ENCODE measurements at places on chromosomes 2 and 18.
A peak's percentile ranks its signal among the peaks of the same experiment; 100 is the strongest.

- DNase-seq = peak; percentile 34
These were observed 43.6 kb downstream of the ODC1 start for GRCh38 chr2:10404324-10405143.

GRCh38 chr2:201130524-201131186 is 14.7 kb downstream of the CFLAR start:
- peak; percentile 49 for DNase-seq

GRCh38 chr2:71629273-71629672 is 175.9 kb downstream of the DYSF start:
- DNase-seq = no peak

DNA sequence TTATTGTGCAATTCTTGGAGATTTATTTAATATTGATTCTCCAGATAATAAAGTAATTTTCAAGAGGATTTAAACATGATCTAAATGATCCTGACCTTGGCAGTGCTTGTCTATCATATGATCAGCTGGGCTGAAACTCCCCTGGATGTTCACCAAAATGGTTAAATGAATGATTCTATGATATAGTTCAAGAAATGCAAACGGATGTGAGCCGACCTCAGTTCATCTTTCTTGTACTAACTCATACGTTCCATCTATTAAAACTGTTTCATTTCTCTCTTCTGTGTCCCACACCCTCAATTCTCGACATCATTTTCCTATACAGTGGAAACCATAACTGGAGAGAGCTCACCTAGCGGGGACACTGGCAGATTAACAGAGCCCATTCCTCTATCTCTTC is 281.7 kb upstream of the CCDC68 start:
- no peak for DNase-seq

DNA sequence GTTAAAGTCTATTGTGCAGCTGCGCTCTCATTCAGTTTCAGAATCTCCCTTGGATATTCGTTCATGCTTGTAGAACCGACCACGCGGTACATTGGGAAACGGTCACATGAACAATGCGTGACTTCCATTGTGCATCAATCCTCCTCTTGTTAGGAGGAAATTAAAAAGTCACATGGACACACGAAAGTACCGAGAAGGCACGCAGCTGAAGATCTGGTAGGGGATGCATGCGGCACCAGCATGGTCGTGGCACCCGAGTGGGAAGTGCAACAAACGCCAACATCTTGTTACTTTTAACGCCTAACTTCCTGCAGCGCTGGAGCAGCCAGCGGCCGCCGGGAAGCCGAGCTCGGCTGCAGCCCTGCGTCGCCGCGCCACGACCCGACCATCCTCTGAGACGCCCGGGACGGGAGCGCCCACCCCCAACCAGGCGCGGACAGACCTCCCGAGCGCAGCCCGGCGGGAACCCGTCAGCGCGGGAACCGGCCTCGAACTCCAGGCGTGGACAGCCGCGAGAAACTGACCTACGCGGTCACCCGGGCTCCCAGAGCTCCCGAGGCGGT is 412 bp downstream of the OSBPL1A start:
- peak; percentile 49 for DNase-seq

- DNase-seq = no peak
These were observed 549.9 kb downstream of the XIRP2 start for GRCh38 chr2:167438206-167438605.

- peak; percentile 39 for DNase-seq
These were observed 224.5 kb downstream of the SLC4A3 start for GRCh38 chr2:219851801-219852481.

DNA sequence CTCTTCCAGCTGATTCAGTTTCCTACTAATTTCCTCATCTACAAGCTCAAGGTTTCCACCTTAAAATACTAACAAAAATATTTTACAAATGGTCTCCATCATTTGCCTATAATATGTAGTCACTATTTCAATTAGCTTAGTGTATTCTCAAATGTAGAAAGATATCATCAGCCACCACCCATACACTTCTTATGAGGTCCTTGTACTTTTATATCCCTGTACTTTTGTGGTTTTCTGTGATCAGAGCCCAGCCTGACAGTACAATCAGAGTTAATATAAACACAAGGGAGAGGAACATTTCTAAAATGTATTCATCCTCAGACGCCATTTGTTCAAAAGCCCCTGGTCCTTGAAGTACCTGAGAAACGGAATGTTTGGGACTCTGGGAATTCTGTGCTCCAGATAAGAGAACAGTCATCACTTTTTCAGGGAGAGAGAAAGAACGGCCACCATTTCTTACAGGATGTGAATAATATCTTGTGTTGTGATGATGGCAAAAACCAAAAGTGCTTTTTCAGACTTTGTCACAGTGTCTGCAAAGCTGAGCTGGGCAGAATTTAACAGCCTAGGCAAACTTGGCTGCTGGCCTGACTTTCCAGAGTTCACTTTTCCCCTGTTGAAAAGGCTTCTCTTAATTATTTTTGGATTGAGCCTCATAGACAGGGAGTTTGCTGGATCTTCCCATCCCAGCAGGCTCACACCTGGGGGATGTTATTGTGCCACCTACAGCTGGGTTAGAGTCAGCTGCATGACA is 361.7 kb upstream of the ACVR2A start:
- no peak for DNase-seq

- DNase-seq = peak; percentile 91
These were observed at the start of gene FIGN for GRCh38 chr2:163735685-163736432. Gene FIGN, minus strand, starts transcription at chr2:163736008. Its CDS starts 1,081 bp downstream, at chr2:163734927.

GRCh38 chr2:83584672-83585071 is 874.4 kb downstream of the SUCLG1 start:
- DNase-seq = peak; percentile 43

DNA sequence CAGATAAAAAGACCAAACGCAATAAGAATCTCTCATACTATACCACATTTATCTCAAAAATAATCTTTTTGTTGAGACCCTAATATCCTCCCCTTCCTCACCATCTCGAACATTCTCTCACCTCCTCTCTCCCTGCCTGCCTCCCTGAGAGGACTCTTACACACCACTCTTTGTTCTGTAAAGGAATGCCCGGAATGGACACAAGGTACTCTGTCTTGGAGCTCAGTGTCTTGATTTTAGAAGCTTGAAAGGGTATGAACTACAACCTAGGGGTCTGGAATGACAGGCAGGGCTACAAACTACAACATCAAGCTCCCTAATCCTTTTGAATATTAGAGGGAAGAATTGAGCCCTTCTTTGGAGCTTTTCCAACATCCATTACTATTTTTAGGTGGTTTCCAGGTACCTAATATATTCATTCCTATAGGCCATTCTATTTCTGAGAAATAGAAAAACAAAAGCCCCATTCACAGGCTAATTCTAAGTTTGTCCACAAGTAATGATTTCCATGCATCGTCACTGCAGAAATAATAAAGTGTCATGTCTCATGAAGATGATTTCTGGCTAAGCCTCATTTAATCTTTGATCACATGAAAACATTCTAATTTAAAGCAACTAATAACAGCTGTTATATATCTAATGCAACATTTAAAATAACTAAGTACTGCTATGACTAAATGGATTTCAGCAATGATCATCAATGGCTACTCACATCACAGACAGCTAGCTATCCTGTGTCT is 60.6 kb downstream of the LRP2 start:
- no peak for DNase-seq

DNA sequence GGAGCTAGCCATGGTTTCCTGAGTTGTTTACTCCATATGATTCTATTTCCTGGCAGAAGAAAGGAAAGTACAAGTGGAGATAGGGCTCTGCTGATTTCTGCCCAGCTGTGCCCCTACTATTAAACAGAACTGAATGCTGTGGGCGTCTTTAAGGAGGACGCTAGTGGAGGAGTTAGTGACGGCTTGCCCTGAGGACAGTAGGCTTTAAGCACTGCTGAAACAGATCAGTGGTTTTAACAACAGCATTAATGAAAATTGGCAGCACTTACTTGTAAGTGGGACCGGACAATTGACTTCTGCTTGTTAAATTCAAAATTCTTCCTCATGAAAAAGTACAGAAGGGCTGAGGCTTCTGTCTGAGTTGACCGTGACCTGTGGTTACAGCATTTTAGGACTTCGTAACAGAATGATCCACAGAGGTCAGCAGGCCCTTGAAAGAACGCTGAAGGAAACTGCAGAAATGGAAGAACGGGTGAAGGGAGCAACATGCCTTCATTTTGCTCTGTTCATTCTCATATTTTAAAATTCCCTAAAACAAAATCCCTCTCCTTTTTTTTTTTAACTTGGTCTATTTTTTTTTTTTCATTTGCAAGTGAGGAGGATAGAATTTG is 80.6 kb upstream of the CCDC195 start:
- no peak for DNase-seq

DNA sequence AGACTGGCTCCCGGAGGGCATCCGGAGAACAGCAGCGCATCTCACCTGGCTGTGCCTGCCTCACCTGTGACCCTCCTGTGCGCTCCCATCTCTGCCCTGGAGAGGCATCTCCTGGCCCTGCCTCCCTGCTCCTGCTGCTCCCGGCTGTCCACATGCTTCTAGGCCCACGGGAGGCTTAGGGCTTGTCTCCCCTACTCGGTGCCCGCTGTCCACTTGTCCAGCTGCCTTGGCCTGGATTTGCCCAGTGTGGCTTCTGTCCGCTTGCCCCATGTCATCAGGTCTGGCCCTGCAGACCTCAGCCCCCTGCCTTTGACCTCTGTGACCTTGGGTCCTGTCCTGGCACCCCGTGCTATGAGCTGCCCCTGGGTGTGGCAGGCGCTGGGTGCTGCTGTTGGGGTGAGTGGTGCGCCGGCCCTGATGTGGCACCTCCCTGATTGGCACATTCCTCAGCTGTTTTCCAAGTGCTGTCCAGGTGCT is 4.5 kb downstream of the BOK start:
- no peak for DNase-seq

DNA sequence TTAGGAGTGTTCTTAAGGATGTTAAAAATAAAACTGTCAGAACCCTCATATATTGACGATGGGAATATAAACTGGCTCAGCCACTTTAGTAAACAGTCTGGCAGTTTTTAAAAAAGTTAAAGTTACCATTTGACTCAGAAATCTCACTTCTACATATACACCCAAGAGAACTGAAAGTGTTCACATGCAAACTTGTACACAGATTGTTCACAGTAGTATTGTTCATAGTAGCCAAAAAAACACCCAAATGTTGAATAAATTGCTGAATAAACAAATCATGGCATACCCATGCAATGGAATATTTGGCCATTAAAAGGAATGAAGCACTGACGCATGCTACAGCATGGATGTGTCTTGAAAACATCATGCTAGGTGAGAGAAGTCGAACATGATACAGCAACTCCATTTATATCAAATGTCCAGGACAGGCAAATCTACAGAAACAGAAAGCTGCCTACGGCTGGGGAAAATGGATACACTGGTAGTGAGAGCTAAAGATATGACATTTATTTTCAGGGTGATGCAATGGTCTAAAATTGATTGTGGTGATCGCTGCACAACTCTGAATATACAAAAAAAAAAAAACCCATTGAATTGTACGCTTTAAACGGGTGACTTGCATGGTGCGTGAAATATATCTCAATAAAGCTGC is 10.1 kb downstream of the RPL31 start:
- no peak for DNase-seq

DNA sequence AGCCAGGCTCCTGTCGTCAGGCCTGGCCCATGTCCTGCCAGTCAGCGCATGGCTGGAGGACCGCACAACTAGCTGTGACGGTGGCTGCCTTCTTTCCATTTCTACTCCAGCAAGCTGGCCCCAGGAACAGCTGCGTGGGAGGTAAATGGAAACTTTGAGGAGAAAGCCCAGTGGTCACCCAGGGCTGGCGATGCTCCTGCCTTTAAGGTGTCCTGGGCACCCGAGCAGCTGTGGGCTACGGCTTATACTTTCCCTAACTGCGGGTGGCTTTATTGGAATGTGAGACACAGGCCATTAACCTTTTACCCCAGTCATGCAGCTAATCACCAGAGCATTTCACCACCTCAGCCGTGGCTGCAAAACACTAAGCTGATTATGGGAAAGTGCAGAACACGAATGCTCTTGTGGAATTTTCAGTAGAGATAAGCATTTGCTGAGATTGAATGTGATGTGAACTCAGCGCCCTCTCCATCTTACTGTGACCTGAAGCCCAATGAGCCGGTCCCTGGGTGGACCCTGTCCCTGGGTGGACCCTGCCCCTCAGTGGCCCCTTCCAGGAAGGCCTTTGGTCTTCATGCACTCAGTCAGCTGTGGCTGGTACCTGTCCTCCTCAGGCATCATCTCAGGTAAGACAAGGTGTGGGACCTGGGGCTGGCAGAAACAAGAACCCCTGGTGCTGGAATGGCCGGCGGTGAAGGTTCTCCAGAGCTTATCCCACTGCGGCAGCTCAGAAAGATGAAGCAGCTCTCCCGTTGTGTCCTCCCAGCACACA is 275.4 kb upstream of the HS6ST1 start:
- DNase-seq = no peak

DNA sequence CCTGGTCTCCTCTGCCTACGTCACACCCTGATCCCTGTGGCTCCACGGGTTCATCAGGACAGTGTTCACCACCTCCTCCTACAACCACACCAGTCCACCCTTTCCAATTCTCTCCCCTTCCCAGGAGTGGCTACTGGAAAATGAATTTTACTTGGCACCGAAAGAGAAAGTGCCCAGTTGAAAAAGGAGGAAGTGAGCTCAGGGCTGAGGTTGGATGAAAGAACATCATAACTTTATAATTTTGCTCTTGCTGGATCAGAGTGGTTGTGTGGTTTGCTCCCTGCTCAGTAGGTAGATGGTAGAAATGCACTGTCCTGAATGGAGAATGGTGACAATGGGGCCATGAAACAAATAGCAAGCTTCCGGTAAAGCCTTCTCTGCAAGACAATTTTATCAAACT is 140.3 kb upstream of the DDX18 start:
- no peak for DNase-seq

DNA sequence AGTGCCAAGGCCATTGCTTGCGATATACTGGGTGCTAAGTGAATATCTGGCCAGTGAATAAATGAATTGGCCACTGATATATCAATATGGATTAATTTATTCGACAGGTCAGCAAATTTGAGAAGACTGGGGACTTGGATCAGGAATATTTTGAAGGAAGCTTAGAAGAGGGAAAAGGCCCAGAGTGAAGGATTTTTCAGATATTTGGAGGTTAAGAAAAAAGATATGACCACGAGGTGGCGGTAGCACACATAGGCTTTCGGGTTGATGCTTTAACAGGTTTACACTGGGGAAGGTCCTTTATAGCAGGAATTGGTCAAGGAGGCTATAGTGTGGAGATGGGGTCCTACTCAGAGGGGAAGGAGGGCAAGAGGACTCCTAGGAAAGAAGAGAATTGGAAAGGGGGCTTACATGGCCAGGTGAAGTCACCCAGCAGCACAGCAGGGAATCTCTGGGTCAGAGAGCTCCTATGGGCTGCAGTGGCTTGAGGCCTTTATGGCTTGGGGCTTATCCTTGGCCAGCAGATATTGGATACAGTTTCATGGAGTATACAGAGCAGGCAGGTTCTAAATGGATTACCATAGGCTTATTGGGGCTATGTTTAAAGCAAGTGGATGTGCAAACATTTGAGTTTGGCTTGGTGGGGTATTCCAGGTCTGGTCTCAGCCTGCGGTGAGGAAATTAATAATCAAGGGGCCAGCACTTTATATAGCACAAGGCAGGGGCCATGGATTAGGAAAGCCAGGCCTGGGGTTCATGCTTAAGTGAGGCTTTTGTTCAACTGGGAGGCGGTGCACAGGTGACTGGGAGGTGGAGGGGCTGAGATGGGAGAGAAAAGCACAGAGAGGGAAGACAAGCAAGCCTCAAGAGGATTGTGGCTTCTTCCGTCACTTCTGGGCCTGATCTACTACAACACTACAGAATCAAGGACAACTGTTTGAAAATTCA is 9.7 kb downstream of the IL1RN start:
- DNase-seq = peak; percentile 66

All from AG20443 (cell line).